ENCODE measurements at places on chromosomes 13 and 19. TPM values are rescaled to one million over a fixed set of nuclear protein-coding genes. Genes with fewer than 3 reads are reported as not detected.

DNA sequence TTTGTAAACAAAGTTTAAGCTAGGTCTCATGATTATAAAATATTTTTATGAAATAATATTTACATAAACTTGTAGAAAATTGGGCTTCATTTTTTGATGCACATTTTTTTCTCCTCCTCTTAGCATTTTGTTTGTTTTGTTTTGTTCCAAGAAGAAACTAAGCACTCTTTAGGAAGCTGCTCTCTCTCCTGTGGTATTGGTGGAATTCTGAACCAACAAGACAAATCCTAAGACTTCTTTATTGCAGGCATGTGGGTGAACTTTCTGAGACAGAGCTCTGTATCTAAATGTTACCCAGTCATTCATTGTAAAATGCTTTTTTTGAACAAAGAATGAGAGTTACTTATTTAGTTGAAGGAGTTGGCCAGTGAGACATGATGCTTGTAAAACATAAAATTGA is 39.3 kb downstream of the LMO7 start:
- no peak overlapping the region for H3K4me3 ChIP-seq
- no peak overlapping the region for H3K27ac ChIP-seq
- H3K36me3 ChIP-seq = no peaks in the 10 kb centered on the region
- DNase-seq = no peak
- no peaks in the 10 kb centered on the region for H3K27me3 ChIP-seq

DNA sequence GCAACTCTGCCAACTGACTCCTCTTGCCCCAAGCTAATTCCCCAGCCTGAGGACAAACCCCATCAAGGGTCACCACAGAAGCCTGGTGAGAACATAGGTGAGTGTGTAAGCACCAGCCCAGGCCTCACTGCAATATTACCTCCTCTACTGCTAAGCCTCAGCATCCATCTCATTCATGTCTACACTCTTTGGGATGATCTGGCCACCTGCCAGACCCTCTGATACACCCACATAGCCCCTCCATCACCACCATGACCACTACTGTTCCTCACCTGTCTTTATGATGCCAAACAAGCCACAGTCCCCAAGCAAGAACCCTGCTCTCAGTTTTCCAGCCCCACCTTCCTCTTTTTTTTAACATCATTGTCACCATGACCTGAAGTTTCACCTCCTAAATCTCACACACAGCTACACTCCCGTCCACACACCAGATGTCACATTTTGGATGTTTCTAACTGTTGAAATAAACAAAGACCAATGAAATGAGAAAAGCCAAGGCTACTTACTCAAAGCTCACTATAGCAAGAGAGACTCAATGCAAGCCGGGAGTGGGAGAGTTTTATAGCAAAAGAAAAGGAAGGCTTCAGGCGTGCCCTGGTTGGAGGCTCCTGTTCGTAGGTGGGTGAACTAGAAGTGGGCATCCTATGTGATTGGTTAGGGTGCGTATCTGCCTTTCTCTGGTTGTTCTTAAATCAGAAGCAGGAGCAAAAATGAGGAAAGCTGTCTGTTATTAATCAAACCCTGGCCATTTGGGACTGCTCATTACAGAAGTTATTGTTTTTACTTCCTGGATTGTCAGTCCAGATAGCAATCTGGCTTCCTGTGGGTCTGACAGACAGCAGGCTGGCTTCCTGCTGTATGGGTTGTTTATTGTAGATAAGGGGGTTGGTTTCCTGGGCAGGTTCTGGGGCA is 2.0 kb downstream of the ZNF792 start:
- H3K36me3 ChIP-seq = peaks cover 30% of the 10 kb centered on the region
- H3K27ac ChIP-seq = peak overlapping the region; percentile 25
- DNase-seq = no peak
- H3K27me3 ChIP-seq = no peaks in the 10 kb centered on the region
- peak overlapping the region; percentile 94 for H3K4me3 ChIP-seq

The ERICH6B gene
- total RNA-seq = not detected

- DNase-seq = no peak
- H3K36me3 ChIP-seq = peaks cover 42% of the 10 kb centered on the region
- peaks cover 13% of the 10 kb centered on the region for H3K4me1 ChIP-seq
- H3K4me3 ChIP-seq = no peak overlapping the region
These were observed 4.3 kb downstream of the PTOV1 start for GRCh38 chr19:49855277-49855675.

DNA sequence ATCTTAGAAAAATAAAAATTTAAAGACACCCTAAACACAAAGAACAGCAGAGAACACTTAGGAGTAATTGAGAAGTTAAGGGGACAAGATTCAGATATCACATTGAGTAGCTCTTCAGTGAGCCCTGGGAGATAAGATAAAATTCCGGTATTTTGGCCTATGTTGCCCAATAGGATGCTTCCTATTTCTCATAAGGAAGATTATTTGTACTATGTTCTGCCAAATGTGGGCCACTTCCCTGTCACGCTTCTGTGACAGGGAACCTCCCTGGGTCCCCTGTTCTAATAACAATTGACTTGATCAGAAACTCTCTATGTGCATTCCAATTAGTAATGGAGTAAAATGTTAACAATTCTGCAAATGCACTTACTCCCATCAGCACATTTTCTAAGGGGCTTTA is 310.7 kb downstream of the MYO16 start:
- H3K4me3 ChIP-seq = no peak overlapping the region
- no peak for DNase-seq
- no peak overlapping the region for H3K27ac ChIP-seq
- no peaks in the 10 kb centered on the region for H3K36me3 ChIP-seq
- no peaks in the 10 kb centered on the region for H3K27me3 ChIP-seq

DNA sequence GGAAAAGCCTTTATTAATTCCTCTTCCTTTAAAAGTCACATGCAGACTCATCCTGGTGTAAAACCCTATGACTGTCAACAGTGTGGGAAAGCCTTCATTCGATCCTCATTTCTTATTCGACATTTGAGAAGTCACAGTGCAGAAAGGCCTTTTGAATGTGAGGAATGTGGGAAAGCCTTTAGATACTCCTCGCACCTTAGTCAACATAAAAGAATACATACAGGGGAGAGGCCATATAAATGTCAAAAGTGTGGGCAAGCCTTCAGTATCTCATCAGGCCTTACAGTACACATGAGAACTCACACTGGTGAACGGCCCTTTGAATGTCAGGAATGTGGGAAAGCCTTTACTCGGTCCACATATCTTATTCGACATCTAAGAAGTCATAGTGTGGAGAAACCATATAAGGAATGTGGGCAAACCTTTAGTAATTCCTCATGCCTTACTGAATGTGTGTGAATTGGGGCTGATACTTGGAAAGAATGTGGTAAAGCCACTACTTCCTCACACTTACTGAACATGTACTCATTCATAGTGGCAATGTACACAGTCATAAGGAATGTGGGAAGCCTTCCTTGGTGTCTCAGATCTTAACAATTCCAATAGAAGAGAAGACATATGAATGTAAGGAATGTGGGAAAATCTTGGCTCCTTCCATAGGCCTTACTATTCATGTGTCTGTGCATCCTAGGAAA is 18.8 kb downstream of the ZNF559 start:
- H3K4me1 ChIP-seq = no peaks in the 10 kb centered on the region
- H3K36me3 ChIP-seq = peaks cover 20% of the 10 kb centered on the region
- no peak overlapping the region for H3K4me3 ChIP-seq
- no peak overlapping the region for H3K27ac ChIP-seq
- H3K27me3 ChIP-seq = no peaks in the 10 kb centered on the region
- DNase-seq = no peak

- no peak for DNase-seq
- H3K36me3 ChIP-seq = peaks cover 18% of the 10 kb centered on the region
- H3K27me3 ChIP-seq = no peaks in the 10 kb centered on the region
- peak overlapping the region; percentile 37 for H3K27ac ChIP-seq
These were observed 48.2 kb upstream of the GPI start for GRCh38 chr19:34316741-34317301.

DNA sequence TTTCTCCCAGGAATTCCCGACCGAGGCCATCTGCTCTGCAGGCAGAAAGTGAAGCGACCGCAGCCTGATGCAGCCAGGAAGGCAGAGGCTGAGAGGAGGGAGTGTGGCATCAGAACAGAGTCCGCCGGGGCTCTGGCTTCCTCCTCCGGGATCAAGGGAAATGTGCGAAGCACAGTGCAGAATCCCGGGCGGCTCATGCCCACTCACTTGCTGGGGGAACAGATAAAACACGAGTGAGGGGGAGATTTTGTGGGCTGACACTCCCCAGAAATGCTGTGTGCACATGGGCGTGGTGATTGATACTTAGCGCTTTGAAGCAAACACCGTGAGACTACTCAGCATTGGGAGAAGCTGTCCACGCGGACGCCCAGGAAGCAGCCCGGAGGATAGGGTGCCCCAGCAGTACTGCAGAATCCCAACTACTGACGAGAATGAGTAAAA is 75.3 kb upstream of the POMP start:
- no peaks in the 10 kb centered on the region for H3K36me3 ChIP-seq
- H3K4me1 ChIP-seq = no peaks in the 10 kb centered on the region
- DNase-seq = no peak
- no peaks in the 10 kb centered on the region for H3K27me3 ChIP-seq

- DNase-seq = no peak
- no peak overlapping the region for H3K4me3 ChIP-seq
- peaks cover 31% of the 10 kb centered on the region for H3K36me3 ChIP-seq
- H3K27ac ChIP-seq = no peak overlapping the region
- H3K27me3 ChIP-seq = no peaks in the 10 kb centered on the region
- peaks cover 14% of the 10 kb centered on the region for H3K4me1 ChIP-seq
These were observed 6.7 kb downstream of the ZNF865 start for GRCh38 chr19:55611983-55612645.

The RPS16 gene
- 1,446 TPM for total RNA-seq

GRCh38 chr19:24177686-24178085 is 90.7 kb downstream of the ZNF254 start:
- H3K4me1 ChIP-seq = no peaks in the 10 kb centered on the region
- H3K27me3 ChIP-seq = no peaks in the 10 kb centered on the region
- no peak overlapping the region for H3K27ac ChIP-seq
- no peaks in the 10 kb centered on the region for H3K36me3 ChIP-seq
- DNase-seq = no peak

DNA sequence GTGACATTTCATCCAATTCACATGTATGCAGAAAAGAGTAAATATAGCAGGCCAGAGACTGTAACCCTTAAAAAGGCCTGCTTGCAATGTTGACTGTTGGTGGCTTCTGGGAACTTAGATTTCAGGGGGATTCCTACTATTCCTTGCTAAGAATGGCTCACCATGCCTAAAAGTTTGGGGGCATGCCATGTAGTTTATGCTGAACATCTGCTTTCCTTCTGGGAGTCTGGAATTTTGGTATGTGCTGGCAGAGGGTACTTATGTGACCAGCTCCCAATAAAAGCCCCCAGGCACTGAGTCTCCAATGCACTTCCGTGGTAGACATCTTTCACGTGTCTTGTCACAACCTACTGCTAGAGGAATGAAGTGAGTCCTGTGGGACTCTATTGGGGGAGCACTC is 88.4 kb upstream of the PCDH8 start:
- H3K27ac ChIP-seq = no peak overlapping the region
- no peaks in the 10 kb centered on the region for H3K27me3 ChIP-seq
- no peaks in the 10 kb centered on the region for H3K4me1 ChIP-seq
- H3K4me3 ChIP-seq = no peak overlapping the region
- DNase-seq = no peak

DNA sequence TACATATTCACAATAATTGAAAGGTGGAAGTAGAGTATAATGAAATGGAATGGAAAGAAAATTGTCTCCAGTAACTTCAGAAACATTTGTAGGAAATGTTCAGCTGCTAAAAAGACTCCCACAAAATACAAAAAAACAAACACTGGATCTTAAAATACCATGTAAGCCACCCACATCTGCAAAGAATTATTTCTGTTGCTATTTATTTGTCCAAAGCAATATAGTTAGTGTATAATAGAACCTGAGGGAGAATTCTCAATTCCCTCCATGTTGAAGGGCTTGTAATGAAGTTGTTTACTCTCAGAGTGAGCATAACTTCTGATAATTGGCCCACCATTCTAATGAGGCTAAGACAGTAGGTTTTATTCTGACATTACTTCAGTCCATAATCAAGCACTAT is 37.4 kb upstream of the KLF12 start:
- H3K4me3 ChIP-seq = no peak overlapping the region
- no peak for DNase-seq
- no peak overlapping the region for H3K27ac ChIP-seq
- H3K4me1 ChIP-seq = no peaks in the 10 kb centered on the region
- H3K36me3 ChIP-seq = no peaks in the 10 kb centered on the region

The ZNF841 gene
- total RNA-seq = 27.0 TPM

DNA sequence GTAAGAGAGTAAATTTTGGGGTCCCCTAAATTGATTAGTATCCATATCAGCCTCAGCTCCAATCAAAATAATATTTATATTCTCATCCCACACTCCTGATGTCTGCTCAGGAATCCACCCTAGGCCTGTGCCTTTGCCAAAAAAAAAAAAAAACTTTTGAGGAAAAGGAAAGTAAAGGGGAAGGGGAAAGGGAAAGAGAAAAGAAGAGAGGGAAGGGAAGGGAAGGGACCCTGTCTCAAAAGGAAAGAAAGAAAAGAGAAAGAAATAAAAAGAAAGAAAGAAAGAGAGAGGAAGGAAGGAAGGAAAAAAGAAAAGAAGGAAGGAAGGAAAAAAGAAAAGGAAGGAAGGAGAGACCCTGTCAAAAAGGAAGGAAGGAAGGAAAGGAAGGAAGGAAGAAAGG is 91.8 kb upstream of the CACNA1A start:
- DNase-seq = no peak
- H3K4me1 ChIP-seq = no peaks in the 10 kb centered on the region
- peaks cover 9% of the 10 kb centered on the region for H3K27me3 ChIP-seq
- no peaks in the 10 kb centered on the region for H3K36me3 ChIP-seq
- H3K4me3 ChIP-seq = no peak overlapping the region

DNA sequence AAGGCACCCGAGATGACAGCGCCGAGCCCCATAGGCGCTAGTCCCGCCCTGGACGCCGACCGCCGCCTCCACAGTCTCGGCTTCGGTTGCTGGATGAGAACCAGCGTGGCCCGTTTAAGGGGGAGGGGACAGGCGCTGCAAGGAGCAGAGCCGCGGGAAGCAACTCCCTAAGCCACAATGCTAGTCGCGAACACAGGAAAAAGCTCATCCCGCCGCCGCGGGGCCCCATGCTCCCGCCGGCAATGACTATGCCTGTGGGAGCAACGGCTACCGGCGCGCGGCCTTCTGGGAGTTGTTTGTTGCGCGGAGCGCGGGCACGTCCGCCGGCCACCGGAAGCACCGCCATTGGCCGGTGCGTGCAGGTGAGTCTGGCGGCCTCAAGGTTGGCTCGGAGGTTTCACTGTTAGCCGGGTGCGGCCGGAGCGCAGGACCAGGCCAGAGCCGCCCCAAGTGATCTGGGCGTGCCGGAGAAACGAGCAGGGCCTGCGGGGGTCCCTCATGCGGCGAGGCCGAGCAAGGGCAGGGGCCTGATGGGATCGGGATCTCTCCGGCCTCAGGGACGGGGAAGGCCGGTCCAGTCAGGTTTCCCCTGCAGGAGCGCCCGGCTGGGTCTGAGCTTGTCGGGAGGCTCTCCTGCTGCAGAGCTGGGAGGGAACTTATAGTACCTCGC is at the start of gene ZNF544:
ZNF544 (plus strand) TSS at position 330 of the 670 bp plus-strand sequence. CDS start 15,110 bp downstream, outside the sequence.
- H3K36me3 ChIP-seq = peaks cover 34% of the 10 kb centered on the region

All from upper lobe of right lung (tissue), 1 donor.